ENCODE measurements at places on chromosomes 1 and 21.

GRCh38 chr1:165699577-165699976 lies 1.2 kb upstream of the ALDH9A1 start:
- DNase-seq, result no peak

- no peak for DNase-seq
These were observed 52.4 kb downstream of the DISP3 start for GRCh38 chr1:11531314-11531870.

GRCh38 chr1:231690059-231690458 lies 63.5 kb downstream of the DISC1 start:
- no peak for DNase-seq

DNA sequence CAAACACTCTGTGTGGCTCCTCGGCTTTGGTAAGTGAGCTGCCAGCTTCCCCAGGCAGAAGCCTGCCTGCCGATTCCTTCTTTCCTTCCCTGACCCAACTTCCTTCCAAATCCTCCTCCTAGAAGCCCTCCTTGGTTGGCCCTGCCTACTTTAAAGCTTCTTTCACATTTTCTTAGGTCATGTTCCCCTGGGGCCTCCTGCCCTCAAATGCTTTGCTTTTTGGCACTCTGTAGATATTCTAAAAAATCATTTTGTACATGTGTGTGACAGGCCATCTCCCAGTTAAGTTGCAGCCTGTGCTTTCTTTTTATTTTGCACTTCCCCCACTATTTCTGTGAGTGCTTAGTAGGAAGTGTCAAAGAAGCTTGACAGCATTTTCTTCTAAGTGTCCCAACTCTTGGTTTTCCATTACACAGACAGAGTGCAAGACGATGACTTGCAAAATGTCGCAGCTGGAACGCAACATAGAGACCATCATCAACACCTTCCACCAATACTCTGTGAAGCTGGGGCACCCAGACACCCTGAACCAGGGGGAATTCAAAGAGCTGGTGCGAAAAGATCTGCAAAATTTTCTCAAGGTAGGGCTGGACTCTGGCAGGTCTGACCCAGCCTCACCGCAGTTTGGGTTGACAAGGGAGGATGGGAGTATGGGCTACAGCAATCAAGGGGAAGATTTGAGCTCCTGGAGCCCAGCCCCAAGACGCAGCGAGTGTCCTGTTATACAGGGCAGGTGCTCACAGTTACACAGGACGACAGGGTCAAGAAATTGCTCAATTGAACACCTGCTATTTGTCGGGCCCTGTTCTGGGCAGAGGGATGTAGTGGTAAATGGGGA lies at the start of gene S100A9:
TSS of gene S100A9 (plus strand) at position 2 of the 838 bp plus-strand sequence. CDS start at position 432, 430 bp downstream.
- DNase-seq, result no peak

GRCh38 chr1:11847667-11848372 lies at the start of gene NPPA:
Gene NPPA, minus strand, starts transcription at chr1:11847783. Its CDS starts 99 bp downstream, at chr1:11847684.
- no peak for DNase-seq

- no peak for DNase-seq
These were observed 494.6 kb upstream of the ADGRL4 start for GRCh38 chr1:79501153-79501552.

Measured in activated T-helper 9 cell treated with anti-CD3 and anti-CD28 coated beads, Interleukin-2, amount 50 U/mL, for 16 hours (primary cell).